Activated CD4-positive, alpha-beta T cell treated with anti-CD3 and anti-CD28 coated beads for 1 hour (primary cell): ENCODE measurements at places on chromosomes 3 and 15.

- no peak for DNase-seq
These were observed 93.7 kb downstream of the NPTN start for GRCh38 chr15:73539212-73540128.

GRCh38 chr3:151709847-151710246, 23.9 kb upstream of the AADACL2 start:
- no peak for DNase-seq

- DNase-seq = no peak
These were observed 29.5 kb downstream of the LINS1 start for GRCh38 chr15:100572362-100572983.

GRCh38 chr3:12227833-12228232, 61.0 kb upstream of the PPARG start:
- no peak for DNase-seq

- DNase-seq = no peak
These were observed 14.6 kb downstream of the HDAC11 start for GRCh38 chr3:13494463-13495350.

DNA sequence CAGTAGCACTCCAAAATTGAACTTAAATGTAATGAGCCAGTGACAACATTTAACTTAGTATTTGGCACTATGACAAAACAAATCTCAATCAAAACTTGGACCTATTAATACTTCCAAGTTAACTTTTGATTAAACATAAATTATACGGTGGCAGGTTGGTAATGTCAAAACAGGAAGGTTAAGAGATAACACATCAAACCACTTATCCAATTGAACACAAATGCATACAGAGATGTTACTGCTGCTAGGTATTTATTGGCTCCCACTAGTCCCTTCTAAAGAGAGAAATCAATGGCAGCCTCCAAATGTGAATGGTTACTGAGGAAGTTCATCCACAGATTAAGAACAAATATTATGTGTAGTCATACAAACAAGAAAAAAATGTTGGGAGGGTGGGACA, 1.8 kb downstream of the GSK3B start:
- no peak for DNase-seq

GRCh38 chr15:58327958-58328357, 103.8 kb upstream of the LIPC start:
- DNase-seq = no peak

- no peak for DNase-seq
These were observed at the start of gene CD200R1 for GRCh38 chr3:112974894-112975293. CD200R1 (minus strand) TSS chr3:112975103; CDS start chr3:112974857, 246 bp downstream.

DNA sequence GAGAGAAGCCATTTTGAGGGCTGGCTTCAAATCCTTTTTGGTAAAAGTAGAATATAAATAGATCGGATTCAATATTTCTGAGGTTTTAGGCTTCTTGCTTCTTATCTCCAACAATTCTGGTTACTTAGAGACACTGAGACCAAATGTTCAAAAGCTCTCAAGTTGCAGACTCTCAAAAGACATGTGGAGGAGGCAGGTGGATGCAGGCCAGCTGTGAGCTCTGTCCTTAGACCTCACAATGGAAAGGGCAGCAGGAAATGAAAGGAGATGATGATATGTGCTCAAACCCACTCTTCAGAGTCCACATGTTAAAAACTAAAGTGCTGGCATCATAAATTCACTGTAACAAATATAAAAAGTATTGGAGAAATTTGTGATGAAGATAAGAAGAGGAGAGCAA, 424.9 kb upstream of the ALCAM start:
- DNase-seq = no peak

DNA sequence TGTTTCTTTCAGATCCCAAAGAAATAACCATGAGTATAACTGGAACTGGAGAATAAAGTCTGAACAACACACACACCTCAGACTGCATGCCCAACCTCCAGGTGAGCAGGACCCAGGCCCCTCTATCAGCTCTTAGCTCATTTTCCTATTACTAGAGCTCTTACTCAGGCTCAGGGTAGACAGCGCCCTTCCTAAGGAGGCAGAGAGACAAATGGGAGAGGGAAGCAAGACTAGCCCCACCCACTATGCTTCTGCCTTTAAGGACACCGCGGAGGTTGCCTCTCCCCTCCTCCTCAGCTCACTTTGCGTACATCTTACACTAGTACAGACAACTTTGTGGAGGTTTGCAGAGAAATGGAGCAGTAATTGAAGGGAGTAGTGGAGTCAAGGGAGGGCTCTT, 44.0 kb upstream of the GLCE start:
- DNase-seq = no peak

GRCh38 chr3:57006179-57006657, 54.2 kb upstream of the SPATA12 start:
- no peak for DNase-seq

GRCh38 chr3:118269537-118270125, 765.0 kb downstream of the IGSF11 start:
- no peak for DNase-seq

DNA sequence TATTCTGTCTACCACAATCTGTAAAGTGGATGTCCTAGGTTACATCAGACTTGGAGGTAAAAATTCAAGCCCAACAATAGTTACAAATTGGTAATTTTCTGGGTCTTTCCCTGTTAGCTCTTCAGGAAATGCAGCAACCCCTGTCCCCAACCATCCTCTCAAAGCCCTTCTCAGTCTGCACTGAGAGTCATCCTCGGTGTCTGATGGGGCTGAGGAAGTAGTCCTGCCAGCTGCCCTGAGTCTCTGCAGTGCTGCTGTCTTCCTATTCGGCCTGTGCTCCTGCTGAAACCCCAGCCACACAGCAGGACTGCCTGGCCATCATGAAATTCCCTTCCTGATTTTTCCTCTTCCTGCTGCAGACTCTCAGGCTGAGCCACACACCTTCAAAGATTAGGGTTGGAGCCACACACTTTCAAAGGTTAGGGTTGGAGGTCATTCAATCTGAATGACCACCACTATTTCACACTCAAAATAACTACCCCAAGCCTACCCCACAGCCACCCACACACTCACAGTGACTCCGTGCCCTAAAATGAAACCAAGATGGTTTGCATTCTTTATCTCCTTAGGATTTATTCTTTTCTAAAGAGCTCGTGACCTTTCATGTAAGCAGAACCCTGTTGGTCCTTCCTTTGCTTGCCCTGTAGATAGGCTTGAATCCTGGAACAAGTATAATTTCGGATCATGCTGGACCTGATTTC, 17.6 kb downstream of the TRIM42 start:
- no peak for DNase-seq

DNA sequence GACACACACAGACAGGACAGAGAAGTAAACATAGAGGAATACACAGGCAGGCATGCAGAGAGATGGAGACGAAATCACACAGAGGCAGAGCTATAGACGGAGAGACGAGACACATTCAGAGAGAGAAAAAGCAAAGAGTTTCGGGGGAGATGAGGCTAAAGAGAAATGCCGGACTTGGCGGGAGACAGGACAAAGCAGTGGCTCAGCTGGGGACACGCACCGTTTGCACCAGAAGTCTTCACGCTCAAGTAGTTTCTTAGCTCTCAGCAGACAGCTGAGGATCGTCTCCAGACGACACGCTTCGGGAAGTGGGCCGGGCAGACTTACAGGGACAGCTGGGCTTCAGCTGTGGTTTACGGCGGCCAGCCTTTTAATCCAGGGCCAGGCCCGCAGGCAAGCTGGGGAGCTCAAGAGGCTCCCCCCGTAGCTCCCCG, 56.2 kb upstream of the DLG1 start:
- DNase-seq = no peak

DNA sequence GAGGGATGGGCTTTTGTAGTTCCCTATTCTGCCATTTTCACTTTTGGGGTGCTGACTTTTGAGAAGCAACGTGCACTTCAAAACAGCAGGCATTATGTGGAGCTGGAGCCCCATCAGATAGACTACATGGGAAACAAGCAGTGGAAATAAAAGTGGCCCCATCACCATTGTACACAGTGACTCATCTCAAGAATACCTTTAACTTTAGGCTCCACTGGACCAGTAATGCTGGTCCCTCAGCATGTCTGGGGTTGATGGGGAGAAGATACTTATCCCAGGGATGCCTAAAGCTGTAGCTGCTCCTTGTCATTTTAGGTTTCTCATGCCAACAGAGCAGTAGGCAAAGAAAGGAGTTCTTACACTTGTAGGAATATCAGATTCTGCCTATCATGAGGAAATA, 45.0 kb downstream of the LSM3 start:
- DNase-seq = no peak

DNA sequence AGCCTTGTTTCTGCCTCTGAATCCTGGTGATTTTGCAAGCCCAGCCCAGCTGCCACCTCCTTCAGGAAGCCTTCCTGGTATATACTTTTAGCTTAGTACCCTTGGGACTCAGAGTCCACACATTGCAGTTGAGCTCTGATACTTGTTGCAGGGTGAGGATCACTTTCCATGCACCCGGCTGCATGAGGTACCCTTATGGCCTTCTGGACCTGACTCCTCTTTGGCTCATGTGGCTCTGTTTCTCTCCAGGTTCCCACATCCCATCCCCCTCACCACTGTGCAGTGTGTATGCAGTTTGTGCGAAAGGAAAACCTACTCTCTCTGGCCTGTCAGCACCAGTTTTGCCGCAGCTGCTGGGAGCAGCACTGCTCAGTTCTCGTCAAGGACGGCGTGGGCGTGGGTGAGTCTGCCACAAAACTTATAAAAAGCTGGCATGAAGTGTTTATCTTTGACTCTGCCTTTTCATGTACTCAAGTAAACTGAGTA, 23.1 kb upstream of the P4HTM start:
- no peak for DNase-seq

DNA sequence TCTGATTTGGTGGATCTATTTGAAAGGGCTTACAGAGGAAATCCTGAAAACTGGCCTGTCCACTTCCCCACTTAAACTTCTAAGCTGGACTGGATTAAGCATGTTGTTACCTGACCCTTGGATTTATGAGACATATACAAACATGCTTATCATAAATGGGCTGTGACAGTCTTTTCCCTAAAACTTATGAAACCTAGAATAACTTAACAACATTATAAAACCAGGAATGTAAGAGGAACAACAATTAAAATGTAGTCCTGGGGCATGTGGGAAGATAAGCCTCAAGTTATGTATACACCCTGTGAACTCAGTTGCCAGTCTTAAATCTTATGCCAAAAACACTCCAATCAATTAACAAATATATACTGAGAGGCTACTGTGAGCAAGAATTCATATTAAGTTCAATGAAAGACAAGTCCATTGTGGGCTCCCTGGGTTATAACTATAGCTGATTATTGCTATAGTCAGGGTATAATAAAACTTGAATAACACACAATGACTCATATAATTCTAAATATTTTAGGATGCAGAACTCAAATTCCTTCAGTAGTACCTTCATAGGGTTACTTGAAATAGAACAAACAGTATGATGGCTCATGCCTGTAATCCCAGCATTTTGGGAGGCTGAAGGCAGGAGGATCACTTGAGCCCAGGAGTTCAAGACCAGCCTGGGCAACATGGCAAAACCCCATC, 87.2 kb upstream of the PPIB start:
- DNase-seq = no peak

DNA sequence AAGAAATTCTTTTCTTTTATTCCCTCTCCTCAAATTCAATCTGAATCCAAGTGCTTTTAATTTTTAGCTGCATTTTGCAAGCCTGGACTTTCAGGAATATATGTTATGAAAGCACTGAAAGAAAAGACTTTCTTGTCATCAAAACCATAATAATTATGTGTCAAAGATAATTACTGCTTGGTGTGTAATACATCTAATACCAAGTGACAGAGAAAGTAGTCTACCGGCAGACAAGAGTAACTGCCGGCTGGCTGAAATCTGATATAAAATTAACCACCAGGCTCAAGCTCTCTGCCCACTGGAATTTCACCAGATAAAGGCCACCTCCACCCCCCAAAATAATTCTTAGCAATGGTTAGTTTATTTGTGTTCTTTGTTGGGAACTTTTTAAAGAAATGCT, 220.9 kb upstream of the CDIN1 start:
- DNase-seq = no peak

DNA sequence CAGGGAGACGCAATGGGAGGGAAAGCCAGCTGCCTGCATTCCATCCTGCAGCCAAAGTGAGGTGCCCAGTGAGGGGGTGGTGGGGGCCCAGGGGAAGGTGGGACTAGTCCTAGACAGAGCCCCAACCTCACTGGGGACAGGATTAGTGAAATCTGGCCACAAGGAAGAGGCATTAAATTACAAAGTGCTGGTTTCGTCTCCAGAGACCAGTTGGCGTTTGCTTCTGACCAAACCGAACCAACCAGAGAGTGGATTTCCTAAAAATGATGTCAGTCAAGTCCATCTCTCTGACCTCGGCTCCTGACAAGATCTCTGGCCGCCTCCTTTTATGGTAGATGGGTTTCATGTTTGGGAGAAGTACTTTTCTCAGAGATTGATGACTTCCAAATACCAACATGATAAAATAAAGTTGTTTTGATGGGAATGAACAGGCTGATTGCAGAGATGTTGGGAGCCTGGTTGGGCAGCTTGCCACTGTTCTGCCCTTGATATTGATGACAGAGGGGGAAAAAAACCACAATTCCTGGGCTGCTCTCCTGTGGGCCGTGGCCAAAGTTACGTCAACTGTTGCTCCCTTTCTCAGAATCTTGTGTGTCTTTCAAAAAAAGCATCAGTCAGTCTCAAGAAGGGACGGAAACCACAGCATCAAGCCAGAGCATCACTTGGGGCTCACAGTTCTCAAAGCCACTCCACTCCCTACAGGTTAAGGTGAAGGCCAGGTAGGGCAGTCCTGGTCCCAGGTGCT, 24.6 kb downstream of the ITGA11 start:
- no peak for DNase-seq

GRCh38 chr3:195227871-195228270, 43.1 kb downstream of the XXYLT1 start:
- no peak for DNase-seq

- no peak for DNase-seq
These were observed 164.9 kb upstream of the AGTR1 start for GRCh38 chr3:148532774-148533173.

DNA sequence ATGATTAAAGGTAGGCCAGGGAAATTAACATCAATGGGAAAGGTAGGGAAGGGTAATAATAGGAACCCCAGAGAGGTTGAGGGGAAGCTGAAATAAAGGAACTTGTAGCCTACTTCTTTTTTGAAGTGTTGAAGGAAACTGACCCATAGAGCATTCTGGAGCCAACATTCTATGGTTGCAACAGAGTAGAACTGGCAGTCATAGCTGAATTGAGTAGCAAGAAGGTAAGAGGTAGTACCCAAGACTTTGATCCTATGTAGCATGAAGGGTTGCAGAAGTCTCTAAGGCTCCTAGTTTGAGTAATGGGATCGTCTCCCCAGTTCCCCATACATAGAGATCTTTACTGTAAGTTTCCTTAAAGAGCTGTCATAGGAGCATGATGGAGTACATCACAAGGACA, 7.4 kb upstream of the ZNF774 start:
- no peak for DNase-seq
